ENCODE measurements at places on chromosomes 11 and 22. TPM values are rescaled to one million over a fixed set of nuclear protein-coding genes. Genes with fewer than 3 reads are reported as not detected.

- no peaks in the 10 kb centered on the region for H3K4me1 ChIP-seq
- H3K27me3 ChIP-seq, result no peaks in the 10 kb centered on the region
- H3K27ac ChIP-seq, result no peak overlapping the region
- no peaks in the 10 kb centered on the region for H3K36me3 ChIP-seq
- H3K4me3 ChIP-seq, result no peak overlapping the region
These were observed 37.6 kb downstream of the GAB4 start for GRCh38 chr22:16970446-16970845.

DNA sequence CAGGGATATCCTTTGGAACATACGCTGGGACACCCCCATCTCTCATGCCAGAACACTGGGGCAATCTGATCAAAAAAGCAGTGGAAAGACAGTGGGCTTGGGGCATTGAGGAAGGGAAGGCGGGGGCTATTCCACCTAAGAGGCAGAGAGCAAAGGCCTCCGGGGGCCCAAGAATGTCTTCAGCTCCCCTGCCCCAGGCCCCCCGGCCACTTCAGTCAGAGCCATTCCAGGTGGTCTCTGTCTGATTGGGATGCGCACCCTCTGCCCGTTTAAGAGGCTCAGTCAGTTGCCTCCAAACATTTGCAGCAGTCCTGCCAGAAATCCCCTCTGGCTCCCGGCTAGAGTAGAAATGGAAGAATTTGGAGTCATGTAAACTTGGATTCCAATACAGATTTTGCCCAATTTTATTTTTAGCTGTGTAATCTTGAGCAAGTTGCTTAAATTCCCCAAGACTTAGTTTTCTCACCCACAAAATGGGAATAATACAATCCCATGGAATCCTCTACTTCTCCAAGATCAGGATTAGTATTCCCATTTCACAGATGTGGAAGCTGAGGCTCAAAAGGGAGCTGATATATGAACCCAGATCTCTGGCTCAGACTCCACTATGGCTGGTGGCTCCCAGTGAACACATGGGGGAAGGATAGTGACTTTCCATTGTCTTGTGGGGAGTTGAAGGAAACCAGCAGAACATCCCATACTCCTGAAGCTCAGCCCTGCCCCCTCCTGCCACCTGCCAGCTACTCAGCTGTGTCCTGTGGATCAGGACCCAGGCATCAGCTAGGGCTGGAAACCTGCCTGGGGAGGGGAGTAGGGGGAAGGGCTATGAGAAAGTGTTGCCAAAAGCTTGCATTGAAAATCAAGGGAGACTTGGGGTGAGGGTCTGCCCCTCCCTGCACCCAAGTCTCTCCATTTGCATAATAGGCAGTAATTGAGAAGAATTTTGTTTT, 6.1 kb upstream of the WNT11 start:
- peaks cover 38% of the 10 kb centered on the region for H3K4me1 ChIP-seq
- no peak overlapping the region for H3K27ac ChIP-seq
- peaks cover 20% of the 10 kb centered on the region for H3K27me3 ChIP-seq
- no peak overlapping the region for H3K4me3 ChIP-seq

The SNU13 gene
- 121 TPM for total RNA-seq

GRCh38 chr22:46193898-46194310, 43.6 kb downstream of the PPARA start:
- H3K36me3 ChIP-seq, result peaks cover 2% of the 10 kb centered on the region
- no peak overlapping the region for H3K4me3 ChIP-seq
- no peak overlapping the region for H3K27ac ChIP-seq
- peaks cover 5% of the 10 kb centered on the region for H3K4me1 ChIP-seq
- no peaks in the 10 kb centered on the region for H3K27me3 ChIP-seq

The RASSF7 gene
- 113 TPM for total RNA-seq

DNA sequence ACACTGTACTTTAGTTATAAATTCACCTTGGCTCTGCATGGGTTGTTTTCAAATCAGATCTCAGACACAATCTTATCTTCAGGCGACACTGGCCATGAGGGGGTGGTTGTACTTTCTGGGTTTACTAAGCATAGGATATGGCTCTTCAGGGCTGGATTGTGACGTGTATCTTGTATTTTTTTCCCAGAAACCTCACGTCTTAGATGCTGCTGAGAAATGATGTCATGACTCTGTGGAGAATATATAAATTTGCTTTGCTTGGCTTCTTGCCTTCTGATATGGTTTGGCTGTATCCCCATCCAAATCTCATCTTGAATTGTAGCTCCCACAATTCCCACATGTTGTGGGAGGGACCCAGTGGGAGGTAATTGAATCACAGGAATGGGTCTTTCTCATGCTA, 82.8 kb upstream of the VSTM5 start:
- no peaks in the 10 kb centered on the region for H3K36me3 ChIP-seq
- no peaks in the 10 kb centered on the region for H3K4me1 ChIP-seq
- H3K27ac ChIP-seq, result no peak overlapping the region
- no peak for DNase-seq
- H3K27me3 ChIP-seq, result no peaks in the 10 kb centered on the region
- no peak overlapping the region for H3K4me3 ChIP-seq

The ASPHD2 gene
- 0.33 TPM for total RNA-seq

DNA sequence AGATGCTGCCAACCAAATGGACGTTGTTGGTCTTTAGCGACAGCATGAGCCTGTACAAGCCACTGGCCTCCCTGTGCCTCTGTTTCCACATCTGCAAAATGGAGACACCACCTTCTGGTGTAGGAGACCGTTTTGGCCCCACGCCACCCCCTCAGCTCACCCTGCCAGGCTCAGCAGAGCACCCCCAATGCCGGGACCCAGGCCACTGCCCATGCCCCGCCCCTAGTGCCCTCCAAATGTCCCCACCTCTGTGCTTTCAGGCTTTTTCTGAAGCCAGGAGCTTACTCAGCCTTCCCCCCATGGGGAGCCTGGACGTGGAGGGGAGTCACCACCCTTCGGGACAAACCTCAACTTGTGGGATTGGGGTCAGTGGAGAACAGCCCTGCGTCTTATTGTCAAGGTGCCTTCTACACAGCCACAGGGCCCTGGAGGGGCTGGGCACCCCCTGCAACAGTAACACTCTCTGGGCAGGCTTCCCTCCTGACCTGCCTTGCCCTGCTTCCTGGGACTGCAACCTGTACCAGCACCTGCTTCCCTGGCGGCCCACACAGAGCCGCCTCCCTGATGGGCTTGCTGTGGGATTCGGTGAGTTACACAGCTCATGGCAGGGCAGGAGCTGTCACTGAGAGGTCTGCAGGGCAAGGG, 24.6 kb upstream of the RTL6 start:
- no peaks in the 10 kb centered on the region for H3K27me3 ChIP-seq
- no peaks in the 10 kb centered on the region for H3K4me1 ChIP-seq
- peak; percentile 46 for DNase-seq
- H3K4me3 ChIP-seq, result no peak overlapping the region
- H3K27ac ChIP-seq, result no peak overlapping the region

DNA sequence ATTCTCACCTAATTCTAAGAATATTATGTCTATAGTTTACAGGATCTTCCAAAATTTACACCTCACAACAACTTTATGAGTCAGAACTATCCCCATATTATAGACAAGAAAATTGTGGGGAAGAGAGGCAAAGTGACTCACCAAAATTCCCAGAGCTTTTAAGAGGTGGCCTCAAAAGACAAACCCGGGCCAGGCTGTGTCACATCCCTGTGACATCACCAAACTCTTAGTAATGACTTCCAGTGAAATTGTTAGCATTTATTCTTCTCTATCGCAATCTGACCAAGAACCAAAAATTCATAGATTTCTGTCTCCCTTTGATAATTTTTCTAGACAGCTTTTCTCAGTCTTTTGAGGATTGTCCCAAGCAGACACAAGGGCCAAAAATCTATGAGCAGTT, 134.3 kb downstream of the SNX19 start:
- H3K4me1 ChIP-seq, result peaks cover 2% of the 10 kb centered on the region
- H3K36me3 ChIP-seq, result no peaks in the 10 kb centered on the region
- no peaks in the 10 kb centered on the region for H3K27me3 ChIP-seq
- no peak overlapping the region for H3K4me3 ChIP-seq
- H3K27ac ChIP-seq, result no peak overlapping the region
- DNase-seq, result no peak

The NFRKB gene
- total RNA-seq, result 22.0 TPM

- no peaks in the 10 kb centered on the region for H3K27me3 ChIP-seq
- H3K36me3 ChIP-seq, result no peaks in the 10 kb centered on the region
- H3K27ac ChIP-seq, result no peak overlapping the region
- H3K4me1 ChIP-seq, result no peaks in the 10 kb centered on the region
- H3K4me3 ChIP-seq, result no peak overlapping the region
These were observed 13.8 kb downstream of the ADAMTS15 start for GRCh38 chr11:130462101-130462885.

All from upper lobe of left lung (tissue), 6 donors.